Tibial artery (tissue), 4 donors: ENCODE measurements at places on chromosomes 2 and 18.

- DNase-seq: no peak
These were observed 16.5 kb upstream of the COL3A1 start for GRCh38 chr2:188957646-188958045.

DNA sequence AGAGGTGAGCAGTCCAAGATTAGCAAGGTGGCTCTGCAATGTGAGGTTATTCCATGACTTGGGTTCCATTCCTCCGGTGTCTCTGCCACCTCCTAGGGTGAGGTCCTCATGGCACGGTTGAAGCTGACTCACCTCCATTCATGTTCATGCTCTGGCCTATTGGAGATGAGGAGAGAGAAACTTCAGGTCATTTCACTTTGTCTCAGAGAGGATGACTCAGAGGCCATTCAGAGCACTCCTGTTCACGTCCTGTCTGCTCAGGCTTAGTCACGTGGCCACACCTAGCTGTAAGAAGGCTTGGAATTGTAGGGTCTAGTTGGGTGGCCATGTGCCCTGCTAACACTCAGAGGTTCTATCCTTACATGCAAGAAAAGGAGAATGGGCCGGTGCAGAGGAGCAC is 67.5 kb upstream of the MBOAT2 start:
- no peak for DNase-seq

DNA sequence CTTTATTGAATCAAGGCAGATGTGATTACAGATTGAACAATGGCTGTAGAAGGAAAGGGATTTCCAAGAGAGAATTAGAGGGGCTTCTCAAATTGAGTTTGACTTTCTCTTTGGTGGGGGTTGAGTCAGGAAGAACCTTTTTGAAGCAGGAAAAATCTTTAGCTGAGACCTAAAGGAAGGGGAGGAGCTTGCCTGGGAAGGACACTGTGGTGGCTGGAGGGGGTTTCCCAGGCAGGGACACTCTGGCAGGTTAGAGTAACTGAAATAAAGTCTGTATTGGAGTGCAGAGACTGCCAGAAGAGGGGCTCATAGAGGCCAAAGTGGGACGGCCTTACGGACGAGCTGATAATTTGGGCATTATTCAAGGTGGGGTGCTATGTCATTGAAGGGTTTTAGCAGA is 69.3 kb downstream of the NEDD4L start:
- DNase-seq: no peak

GRCh38 chr2:147933931-147934330 is 86.6 kb downstream of the ORC4 start:
- no peak for DNase-seq

GRCh38 chr2:45176390-45176789 is 167.1 kb upstream of the SIX2 start:
- DNase-seq: no peak

GRCh38 chr2:12502759-12503158 is 214.0 kb upstream of the TRIB2 start:
- DNase-seq: no peak

- DNase-seq: no peak
These were observed 187.1 kb downstream of the MYCN start for GRCh38 chr2:16127276-16127940.

- no peak for DNase-seq
These were observed 82.2 kb upstream of the ITGA4 start for GRCh38 chr2:181374781-181375675.
